ENCODE measurements at places on chromosomes 6 and 20.

GRCh38 chr6:710601-711571 is 17.9 kb upstream of the EXOC2 start:
- DNase-seq, result peak; percentile 55

- DNase-seq, result no peak
These were observed 23.4 kb downstream of the COL21A1 start for GRCh38 chr6:56223995-56224394.

- no peak for DNase-seq
These were observed 38.7 kb downstream of the MAP3K5 start for GRCh38 chr6:136753624-136754023.

GRCh38 chr20:2871111-2871465 is 2.2 kb upstream of the PTPRA start:
- no peak for DNase-seq

DNA sequence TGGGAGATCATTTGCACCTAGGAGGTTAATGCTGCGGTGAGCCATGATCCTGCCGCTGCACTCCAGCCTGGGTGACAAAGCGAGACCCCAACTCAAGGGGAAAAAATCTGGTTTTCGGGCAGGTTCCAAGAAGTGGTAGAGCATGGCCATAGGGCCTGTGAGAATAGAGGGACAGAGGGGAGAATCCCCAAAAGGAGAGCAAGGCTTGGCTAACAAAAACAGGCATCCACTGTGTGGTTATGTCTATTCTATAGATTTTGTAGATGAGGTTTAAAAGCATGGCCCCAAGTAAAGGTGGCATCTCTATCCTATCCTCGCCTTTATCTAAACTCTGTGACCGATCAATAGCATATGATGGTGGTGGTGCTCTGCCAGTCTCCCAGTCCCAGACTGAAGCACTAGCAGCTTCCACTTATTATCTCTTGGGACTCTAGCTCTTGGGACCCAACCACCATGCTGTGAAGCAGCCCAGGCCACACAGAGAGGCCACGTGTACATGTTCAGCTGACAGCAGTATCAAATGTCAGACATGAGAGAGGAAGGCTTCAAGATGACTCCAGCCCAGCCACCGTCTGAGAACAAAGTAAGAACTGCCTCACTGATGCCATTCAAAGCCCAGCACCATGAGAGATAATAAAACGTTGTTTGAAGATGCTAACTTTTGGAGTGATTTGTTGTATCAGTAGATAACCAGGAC is 27.7 kb downstream of the EIF2S2 start:
- no peak for DNase-seq

GRCh38 chr6:20582586-20583443 is 48.6 kb downstream of the CDKAL1 start:
- DNase-seq, result no peak

- no peak for DNase-seq
These were observed 122.8 kb downstream of the UST start for GRCh38 chr6:148869585-148869984.

DNA sequence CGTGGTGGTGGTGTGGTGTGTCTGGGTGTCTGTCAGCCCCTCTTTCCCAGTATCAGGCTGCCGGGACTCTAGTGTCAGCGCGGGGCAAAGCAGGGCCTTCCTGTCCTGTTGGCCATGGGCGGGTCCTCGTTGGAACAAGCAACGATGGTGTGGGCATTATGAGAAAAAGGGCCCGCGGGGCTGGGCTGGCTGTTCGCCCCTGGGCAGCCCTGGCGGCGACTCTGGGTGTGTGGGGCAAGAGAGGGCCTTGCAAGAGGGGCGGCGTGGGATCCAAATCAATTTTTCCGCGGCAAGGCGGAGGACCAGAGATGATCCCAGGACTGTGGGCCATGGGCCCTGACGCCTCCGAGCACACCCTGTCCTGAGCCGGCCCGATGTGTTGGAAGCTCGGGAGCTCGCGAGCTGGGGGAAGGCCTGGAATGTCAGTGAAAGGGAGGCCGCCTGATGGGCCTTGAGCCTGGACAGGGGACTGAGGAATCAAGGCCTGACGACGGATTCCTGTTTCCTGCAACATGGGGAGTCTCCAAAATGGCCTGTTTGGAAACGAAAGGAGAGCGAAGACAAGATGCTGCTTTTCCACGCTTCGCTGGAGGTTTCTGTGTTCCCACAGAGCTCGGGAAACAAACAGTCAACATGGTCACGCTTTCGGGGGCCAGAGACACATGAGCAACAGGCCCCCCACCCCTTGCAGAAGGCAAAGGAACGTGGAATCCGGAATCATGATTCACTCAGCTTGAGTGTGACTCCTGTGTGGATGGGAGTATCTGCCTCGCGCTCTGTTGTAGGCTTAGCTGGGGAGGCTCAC is 364.7 kb upstream of the DEFB115 start:
- DNase-seq, result no peak
